ENCODE measurements at places on chromosomes 16 and 17. TPM values are rescaled to one million over a fixed set of nuclear protein-coding genes. Genes with fewer than 3 reads are reported as not detected.

DNA sequence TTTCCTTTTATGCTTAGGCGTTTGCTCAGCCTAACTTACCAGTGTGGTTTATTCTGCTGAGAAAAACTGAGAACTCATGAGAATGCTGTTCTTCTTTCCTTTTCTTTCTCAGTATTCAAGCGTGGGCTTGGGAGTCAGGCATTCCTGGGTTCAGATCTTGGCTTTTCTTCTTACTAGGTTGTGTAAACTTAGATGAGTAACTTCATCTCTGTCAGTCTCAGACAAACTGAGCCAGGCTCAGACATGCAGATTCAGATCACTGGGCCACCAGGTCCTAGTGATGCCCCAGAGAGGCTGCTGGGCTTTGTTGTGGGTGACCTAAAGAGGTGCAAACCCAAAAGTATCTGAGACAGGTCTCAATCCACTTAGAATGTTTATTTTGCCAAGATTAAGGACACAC, 95.8 kb upstream of the MPHOSPH6 start:
- DNase-seq: no peak

DNA sequence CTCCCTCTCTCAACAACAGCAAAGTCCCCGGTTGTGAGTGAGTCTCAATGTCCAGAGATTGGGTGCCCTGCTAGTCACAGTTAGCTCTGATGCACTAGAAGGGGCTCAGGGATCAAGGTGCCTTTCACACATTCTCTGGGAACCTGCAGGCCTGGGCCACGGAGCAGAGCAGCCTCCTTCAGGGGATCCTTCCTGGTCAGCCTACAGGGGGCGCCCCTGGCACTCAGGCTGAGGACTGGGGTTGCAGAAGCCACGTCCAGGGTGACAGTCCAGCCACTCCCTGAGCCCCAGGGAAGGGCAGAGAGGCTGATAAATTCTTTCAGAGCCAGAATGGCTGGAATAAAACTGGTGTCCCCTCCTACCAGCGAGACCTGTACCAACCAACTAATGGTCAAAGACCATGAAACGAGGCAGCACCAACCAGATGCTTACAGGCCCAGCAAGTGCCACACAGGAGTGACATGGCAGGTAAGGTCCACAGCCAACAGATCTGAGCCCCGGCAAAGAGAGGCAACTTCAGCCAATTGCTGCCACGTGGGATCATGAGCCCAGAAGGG, 43.5 kb downstream of the ST3GAL2 start:
- DNase-seq: peak; percentile 80

DNA sequence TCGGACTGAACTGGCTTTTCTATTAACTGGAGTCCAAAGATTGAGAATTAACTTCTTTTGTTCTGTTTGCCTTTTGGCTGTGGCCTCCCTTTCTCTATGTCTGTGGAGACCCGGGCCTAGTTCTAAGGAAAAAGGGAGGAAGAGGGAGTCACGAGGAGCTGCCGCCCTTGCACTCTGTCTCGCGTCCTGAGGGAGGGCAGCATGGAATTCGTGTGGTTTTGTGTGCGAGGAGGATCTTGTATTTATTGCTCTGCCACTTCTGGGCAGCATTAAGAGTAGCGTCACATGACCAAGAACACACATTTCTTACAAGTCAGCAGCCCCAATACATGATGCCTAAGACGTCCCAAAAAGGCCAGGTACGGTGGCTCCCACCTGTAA, 23.6 kb downstream of the METTL22 start:
- no peak for DNase-seq

- no peak for DNase-seq
These were observed 16.4 kb upstream of the RBFOX3 start for GRCh38 chr17:79627184-79627765.

DNA sequence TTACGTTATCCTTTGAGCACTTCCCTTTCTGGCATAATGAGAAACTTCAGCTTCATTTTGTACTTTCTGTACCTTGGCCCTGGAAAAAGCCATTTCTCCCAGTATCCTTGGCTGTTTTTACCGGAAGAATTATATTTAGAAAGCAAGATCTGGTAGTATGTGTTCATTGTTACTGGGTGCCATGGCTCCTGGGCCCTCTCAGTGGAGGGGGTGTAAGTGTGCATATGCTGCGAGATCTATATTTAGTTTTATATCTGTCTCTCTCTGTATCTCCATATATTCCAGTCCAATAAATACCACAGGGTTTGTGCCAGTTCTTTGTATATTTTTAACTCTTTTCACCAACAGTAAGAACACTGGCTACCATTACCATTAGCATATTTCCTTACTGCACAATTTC, 17.7 kb downstream of the ATP2C2 start:
- DNase-seq: no peak

- DNase-seq: peak; percentile 71
These were observed 651 bp upstream of the EIF1 start for GRCh38 chr17:41687828-41688640.

DNA sequence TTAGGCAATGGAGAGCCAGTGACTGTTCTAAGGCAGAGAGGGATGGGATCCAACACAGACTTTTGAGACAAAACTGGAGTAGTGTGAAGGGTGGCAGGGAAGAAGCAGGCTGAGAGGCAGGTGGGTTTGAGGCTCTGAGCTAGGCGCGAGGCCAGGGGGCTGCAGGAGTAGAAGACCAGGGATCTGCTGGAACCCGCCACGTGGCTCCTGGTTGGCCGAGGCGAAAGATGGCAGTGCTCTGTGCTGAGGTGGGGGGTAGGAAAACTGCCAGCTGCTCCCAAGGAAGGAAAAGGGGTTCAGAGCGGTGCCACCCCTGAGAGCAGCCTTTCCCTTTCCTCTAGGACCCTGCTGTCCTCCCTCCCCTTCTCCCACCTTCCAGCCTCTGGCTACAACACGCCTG, 5.6 kb downstream of the CD300LG start:
- DNase-seq: no peak

DNA sequence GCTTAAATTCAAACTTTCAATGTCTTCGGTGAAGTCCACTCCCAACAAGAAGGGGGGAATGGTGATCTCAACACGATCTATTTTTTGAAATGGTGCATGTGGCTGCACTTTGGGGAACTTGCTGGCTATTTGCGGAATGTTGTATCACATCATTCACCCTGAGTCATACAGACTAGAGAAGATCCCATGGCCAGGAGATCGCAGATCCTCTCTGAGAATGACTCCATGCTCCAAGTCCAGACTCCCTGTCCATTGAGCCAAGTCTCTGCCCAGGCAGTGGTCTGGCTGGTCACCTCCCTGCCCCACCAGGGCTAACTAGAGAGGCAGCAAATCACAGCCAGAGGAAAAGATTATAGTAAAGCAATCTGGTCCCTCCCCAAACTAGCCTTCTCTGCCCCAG, 120.6 kb downstream of the XYLT1 start:
- no peak for DNase-seq

GRCh38 chr16:30065943-30066760, 592 bp downstream of the ALDOA start:
- DNase-seq: peak; percentile 50

GRCh38 chr17:47204722-47205418, 4.3 kb upstream of the MYL4 start:
- DNase-seq: peak; percentile 38

RNF135 gene
- 5.0 TPM for total RNA-seq

ARHGDIG gene
- not detected for total RNA-seq

NACA2 gene
- total RNA-seq: not detected

TANGO6 gene
- 21.6 TPM for total RNA-seq

CLDN7 gene
- total RNA-seq: not detected
